Activated naive CD4-positive, alpha-beta T cell (primary cell): ENCODE measurements at places on chromosomes 3 and 15.

DNA sequence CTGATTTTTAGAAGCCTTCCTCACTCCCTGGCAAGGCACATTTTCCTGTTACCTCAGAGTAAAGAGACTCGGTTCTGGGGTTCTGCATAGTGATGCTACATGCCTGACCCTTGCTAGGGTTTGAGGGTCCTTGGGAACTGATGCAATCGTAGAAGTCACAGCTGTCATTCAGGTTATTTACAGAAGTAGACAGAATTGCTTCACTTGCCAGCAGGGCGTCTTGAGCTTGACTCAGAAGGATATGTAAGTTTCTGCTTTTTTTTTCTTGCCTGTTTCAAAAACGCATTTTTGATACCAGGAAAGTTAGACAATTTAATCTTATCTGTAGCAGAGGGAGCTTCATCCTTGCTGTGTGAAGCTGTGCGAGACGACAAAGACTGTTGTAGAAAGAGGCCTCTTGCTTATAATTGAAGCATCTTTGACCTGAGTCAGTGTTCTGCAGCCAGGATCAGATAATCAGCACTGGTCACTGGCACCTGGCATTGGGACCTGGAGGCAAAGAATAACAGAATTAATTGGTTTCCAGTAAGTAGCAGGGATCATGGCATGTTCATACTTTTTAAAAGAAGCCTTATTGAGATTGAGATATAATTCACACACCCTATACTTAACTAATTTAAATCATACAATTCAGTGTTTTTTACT lies 24.8 kb downstream of the CACNA1D start:
- no peak for DNase-seq

DNA sequence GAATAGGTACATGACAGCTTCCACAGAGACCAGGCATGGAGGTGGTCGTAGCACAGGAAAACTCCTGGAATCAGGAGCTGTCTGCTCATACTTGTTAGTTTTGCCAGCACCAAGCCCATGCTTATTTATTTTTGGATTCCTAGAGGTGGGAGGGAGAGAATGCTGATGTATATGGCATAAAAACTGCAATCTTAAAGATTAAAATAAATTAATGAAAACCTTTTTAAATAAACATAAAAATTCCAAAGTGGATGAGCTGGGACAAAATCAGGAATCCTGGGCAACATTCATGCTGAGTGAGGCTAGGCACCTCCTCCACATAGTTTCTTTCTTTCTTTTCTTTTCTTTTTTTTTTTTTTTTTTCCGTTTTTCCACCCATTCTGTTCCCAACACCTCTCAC lies 14.3 kb upstream of the BCL6 start:
- DNase-seq: no peak

DNA sequence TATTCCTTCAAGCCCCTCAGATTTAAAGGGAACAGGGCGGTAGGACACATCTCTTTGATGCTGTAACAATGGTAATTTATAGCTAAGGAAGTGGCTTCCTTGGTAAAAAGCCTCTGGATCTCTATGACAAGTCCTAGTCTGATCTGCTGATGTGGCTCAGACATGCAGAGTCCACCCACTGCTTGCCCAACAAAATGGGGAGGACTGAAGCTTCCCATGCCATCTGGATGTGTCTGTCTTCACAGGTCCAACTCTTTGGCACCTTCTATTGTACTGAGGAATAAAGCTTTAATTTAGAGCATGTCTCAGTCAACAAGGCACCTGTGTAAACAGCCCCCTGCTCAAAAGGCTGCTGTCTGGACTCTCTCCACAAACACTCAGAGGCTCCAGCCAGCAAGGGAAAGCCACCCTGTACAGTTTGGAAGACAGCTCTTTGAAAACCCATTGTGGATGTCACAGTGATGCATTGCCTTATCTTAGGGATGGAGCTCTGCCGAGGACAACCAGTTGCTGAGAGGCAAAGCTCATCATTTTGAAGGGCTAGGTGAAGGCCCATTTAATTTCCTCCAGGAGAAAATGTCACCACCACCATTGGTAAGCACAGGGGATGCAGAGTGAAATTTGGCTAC lies 348.6 kb upstream of the GRM7 start:
- no peak for DNase-seq

- no peak for DNase-seq
Measured at GRCh38 chr3:175163686-175164085, 304.6 kb downstream of the NAALADL2 start.

DNA sequence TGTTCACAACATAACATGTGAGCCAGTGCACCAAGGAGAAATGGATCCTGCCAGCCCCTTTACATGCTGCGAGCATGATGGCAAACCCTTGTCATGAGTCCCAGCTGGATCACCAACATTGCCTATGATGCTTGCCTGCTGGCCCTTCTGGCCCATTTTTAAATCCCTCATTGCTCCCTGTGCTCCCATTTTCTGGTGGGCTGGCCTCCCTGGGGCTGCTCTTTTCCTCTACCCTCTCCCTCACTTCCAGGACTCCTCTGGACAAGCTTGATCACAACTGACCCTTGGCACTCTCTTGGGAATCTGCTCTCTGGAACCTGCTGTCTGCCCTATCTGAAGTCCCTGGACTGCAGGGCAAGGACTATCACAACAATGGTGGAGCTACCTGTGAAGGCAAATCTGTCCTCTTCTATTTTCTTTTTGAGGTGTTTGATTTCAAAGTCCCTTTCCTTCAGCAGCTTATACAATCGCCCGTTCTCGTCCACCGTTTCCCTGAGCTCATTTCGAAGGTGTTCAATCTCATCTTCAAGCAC lies 16.3 kb downstream of the CCDC13 start:
- no peak for DNase-seq

DNA sequence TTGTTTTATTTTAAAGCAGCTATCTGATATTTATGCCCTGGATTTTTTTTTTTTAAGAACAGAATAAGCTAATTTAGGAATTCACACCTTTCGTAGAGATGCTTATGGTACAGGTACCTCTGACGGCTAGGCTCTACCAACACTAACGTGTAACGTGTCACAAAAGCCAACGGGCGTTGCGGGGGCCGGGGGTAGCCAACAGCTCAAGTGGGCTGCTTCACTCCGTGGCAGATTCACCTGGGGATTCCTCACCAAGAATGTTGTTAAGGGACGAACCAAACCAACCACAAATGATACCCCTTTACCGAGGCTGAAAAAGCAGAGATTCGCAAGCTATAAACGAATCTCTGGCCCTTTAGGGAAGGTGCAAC lies 1.0 kb downstream of the TMCC1 start:
- no peak for DNase-seq

DNA sequence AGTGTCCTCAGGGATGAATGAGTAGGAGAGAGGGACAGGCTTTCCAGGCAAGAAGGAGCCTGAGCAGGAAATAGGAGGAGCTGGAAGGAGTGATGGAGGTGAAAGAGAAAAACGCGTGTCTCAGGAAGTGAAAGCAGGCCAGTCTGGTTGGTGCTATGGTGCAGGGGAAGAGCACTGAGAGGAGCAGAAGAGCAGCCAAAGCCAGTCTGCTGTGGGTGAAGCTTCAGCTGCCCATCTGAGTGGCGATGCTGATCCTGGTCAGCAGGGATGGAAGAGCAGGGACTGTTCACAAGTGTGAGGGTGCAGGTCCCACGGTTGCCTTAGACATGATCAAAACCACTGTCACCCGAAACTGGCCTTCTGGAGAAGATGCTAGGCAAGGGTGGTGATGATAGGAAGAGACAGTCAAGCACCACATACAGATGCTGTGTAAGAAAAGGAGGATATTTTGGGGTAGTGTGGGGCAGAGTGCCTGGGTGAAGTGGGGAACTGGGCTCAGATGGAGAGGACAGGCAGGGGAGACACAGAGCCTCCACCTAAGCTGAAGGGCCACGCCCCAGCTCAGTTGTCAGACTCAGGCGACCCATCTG lies 5.5 kb upstream of the KY start:
- no peak for DNase-seq

- no peak for DNase-seq
Measured at GRCh38 chr3:45937206-45938042, 5.8 kb upstream of the CXCR6 start.

DNA sequence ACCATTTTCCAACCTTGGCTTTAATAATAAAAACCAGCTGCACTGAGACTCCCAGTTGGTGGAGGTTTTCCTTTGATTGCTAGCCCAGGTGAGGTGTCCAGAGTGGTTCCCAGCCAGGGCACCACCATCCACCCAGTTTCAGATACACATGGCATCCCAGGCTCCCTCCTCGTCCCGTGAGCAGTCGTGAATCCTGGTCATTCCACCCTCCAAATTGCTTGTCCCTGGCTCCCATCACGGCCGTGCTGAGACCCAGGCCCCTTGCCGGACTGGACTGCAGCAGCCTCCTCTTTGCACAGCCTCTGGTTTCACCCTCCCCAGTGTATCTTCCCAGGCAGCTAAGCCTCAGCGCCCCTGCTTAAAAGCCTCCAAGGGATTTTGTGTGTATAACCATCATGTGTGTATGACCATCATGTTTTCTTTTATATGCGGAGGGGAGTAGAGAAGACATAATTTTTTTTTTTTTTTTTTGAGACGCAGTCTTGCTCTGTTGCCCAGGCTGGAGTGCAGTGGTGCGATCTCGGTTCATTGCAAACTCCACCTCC lies 106.3 kb downstream of the ETFA start:
- no peak for DNase-seq

GRCh38 chr3:33658621-33658990 lies 59.4 kb downstream of the CLASP2 start:
- DNase-seq: no peak

DNA sequence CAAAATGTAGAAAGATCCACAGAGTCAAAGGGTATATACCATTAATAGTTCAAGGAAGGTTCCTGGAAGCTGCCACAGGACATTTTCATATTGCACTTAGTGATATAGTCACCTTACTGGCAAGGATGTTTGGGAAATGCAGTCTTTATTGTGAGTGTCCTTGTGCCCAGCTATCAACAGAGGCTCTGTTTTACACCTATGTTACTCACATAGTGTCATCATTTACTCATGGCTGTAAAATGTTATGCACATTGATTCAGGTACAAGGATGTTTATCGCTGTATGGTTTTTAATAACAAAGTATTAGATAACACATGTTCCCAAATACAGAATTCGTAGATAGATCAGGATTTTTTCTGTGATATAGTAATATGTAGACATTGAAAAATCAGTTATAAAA lies 50.9 kb downstream of the ZPLD1 start:
- DNase-seq: no peak

- no peak for DNase-seq
Measured at GRCh38 chr15:46996359-46996758, 720.9 kb upstream of the SEMA6D start.

- DNase-seq: no peak
Measured at GRCh38 chr3:69739204-69740102, at the start of gene MITF. Gene MITF (plus strand): TSS chr3:69739464. CDS start chr3:69739598, 134 bp downstream.

- no peak for DNase-seq
Measured at GRCh38 chr3:37739579-37740290, 121.9 kb upstream of the CTDSPL start.
